ENCODE measurements at places on chromosomes 4 and X.

- no peak for DNase-seq
Measured at GRCh38 chrX:110317061-110317819, 645 bp downstream of the AMMECR1 start.

DNA sequence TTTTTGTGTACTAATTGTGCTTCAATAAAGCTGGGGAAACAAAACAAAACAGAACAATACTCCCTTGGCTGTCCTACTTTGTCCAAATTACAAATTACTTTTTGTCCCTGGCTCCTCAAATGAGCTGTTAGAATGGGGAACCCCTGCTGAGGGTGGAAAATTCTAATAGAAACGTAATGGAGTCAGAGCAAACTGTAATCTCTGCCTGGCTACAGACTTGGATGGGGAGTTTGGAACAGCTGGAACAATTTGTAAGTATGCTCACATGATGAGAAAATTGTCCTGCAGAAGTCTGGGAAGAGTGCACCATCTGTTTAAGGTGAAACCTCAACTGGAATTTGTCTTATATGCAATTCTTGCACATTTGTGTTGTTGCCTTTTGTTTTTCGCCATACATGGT is 364.4 kb upstream of the CLNK start:
- no peak for DNase-seq

- no peak for DNase-seq
Measured at GRCh38 chrX:35842674-35843073, 44.5 kb downstream of the MAGEB16 start.

DNA sequence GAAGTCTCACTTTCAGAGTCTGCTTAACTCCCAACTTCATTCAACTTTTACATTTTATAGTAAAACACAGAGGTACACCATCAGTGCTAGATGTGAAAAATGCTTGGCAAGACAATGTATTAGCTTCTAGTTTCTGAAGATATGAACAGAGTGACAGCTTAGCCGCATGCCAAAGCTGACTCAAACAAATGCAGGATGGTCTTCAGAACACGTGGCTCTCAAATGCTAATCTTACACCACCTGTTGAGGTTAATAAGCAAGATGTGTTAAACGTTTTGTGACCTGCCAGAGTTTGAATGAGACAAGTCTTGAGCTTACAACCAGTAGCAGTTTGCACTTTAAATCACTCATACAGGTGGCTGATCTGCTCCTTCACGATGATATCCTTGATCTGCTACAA is 18.9 kb upstream of the GPM6B start:
- DNase-seq: no peak

DNA sequence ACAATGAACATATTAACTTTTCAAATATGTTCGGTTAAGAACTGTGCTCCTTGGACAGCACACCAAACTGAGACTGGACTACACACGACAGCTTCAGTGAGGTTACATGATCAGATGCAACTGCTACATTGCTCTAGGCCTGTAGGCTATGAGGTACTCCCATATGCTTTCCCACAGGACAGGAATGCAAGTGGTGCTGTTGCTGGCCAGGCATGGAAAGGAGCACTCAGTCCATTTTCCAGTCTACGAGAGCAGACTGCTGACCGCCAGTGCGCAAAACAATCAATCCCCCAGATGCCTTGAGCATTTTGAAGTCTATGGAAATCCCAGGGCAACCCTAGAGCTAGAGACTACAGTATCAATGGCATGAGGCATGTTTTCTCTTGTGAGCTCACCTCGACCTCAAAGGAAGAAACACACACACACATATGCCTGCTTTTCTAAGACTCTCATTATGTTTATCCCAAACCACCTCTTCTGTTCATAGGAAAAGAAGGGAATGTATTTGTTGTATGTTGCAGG is 70.8 kb upstream of the SPP1 start:
- DNase-seq: no peak

GRCh38 chrX:39144956-39145355 is 343.7 kb downstream of the MID1IP1 start:
- DNase-seq: no peak

- no peak for DNase-seq
Measured at GRCh38 chr4:7020856-7021255, 22.3 kb upstream of the TADA2B start.

DNA sequence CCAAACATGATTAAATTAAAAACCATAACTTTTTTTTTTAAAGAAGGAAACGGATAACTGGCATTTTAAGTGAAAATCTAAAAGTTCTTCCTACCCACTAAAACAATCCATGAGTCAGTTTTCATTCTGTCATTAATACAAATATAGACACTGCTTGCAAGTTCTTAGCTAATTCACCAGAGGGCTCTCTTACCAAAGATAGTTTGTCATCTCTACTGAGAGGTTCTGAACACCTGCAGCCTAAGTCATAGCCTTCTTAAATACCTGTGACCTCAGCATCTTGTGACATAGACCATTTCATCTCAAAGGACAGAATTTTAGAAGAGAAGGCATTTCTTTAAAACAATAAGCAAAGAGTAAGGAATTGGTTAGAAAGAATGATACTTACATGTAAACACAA is 65.3 kb upstream of the FAM120C start:
- no peak for DNase-seq

DNA sequence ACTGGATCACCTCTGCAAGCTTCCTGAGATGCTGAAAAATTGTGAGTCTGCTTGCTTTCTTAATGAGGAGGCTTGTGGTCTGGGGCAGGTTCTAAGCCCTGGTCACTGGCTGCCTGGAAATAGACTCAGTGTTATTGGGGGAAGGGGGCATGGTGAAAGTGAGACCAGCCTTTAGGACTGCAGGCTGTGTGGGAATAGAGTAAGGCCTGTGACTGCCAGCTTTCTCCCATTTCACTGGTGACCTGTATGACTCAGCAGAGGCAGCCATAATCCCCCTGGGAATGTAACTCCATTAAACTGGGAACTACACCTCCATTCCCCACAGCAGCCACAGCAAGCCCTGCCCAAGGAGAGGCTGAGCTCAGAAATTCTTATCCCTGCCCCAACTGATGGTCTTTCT is 55.9 kb upstream of the IL15 start:
- no peak for DNase-seq

DNA sequence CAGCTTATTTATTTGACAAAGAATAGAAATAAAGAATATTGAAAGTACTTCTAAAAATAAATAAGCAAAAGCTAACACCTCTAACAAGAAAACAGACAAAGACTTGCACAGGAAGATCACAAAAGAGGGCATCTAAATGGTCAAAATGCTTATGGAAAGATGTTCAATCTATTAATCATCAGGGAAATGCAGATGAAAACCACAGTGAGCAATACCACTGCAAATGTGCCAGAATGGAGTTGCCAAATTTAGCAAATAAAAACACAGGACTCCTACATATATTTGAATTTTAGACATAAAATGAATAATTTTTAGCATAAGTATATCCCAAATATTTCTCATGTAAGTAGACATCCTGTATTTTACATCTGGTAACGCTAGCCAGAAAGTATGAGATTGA is 56.1 kb upstream of the HPGD start:
- DNase-seq: no peak

DNA sequence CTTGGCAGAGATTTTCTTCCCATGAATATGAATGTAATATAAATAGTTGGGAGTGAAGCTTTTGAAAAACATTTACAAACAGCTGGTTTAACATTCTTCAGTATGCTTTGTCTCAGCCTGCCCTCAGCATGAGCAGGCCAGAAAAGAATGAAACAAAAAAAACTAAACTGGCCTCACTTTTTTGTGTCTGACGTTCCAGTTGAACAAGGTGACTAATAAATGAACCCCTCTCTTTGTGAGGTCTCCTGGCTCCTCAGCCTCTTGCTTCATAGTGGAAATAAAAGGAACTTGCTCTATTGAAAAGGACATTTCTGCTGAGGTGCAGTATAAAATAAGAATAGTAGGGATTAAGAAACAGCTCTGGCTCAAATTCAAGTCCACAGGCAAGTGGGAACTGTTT is 9.4 kb downstream of the CHST7 start:
- DNase-seq: no peak

GRCh38 chrX:23373129-23373804 is 38.6 kb downstream of the PTCHD1 start:
- no peak for DNase-seq

GRCh38 chrX:119495734-119496726 is 27.8 kb downstream of the SLC25A5 start:
- DNase-seq: no peak

Data from K562 (cell line).